ENCODE measurements at places on chromosomes 16 and 17. TPM values are rescaled to one million over a fixed set of nuclear protein-coding genes. Genes with fewer than 3 reads are reported as not detected.

GRCh38 chr17:6558932-6559752, 2.8 kb upstream of the PITPNM3 start:
- peaks cover 8% of the 10 kb centered on the region for H3K4me1 ChIP-seq
- no peak overlapping the region for H3K27ac ChIP-seq
- no peak for DNase-seq
- no peak overlapping the region for H3K4me3 ChIP-seq

TEKT1 gene
- not detected for total RNA-seq

GRCh38 chr16:48602356-48603014, 7.5 kb downstream of the N4BP1 start:
- H3K36me3 ChIP-seq: peaks cover 15% of the 10 kb centered on the region
- no peak overlapping the region for H3K27ac ChIP-seq

FOXJ1 gene
- 7.8 TPM for total RNA-seq

DNA sequence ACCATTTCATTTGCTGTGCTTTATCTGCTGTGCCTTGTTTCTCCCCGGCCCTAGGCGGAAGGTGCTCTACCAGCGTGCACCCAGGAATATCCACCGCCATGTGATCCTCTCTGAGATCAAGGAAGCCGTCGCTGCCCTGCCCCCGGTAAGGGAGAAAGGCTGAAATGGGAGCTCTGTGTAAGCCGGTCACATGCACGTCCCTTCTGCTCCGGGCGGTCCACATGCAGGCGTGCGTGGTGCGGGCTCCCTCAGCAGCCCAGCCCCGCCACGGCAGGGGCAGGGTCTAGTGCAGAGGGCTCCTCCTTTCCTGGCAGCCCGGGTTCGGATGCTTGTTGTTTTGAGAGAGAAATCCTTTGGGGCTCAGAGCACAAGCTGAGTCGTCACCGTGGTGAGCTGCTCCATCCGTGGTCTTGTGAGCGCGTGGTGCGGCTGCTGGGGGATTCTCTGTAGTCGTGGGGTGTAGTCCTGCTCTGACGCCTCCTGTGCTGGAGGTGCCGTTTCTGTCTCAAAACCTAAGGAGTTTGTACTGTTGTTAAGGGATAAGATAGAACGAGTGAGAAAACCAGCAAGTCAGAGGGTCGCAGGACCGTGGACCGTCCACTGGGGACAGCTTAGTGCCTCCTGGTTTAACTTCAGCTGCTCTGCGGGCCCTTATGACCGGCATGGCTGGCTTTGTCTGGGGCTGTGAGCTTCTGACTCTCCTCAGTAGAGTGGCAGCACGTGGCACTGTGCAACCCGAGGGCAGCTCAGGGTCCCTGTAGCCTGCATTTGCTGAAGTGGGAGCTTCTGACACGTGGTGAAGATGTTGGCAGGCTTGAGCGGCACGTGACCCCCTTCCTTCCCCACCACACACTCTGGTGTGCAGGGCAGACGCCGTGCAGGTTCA, 12.3 kb upstream of the MC1R start:
- H3K27ac ChIP-seq: no peak overlapping the region
- no peak overlapping the region for H3K4me3 ChIP-seq
- DNase-seq: no peak
- peaks cover 15% of the 10 kb centered on the region for H3K36me3 ChIP-seq
- H3K4me1 ChIP-seq: no peaks in the 10 kb centered on the region

DNA sequence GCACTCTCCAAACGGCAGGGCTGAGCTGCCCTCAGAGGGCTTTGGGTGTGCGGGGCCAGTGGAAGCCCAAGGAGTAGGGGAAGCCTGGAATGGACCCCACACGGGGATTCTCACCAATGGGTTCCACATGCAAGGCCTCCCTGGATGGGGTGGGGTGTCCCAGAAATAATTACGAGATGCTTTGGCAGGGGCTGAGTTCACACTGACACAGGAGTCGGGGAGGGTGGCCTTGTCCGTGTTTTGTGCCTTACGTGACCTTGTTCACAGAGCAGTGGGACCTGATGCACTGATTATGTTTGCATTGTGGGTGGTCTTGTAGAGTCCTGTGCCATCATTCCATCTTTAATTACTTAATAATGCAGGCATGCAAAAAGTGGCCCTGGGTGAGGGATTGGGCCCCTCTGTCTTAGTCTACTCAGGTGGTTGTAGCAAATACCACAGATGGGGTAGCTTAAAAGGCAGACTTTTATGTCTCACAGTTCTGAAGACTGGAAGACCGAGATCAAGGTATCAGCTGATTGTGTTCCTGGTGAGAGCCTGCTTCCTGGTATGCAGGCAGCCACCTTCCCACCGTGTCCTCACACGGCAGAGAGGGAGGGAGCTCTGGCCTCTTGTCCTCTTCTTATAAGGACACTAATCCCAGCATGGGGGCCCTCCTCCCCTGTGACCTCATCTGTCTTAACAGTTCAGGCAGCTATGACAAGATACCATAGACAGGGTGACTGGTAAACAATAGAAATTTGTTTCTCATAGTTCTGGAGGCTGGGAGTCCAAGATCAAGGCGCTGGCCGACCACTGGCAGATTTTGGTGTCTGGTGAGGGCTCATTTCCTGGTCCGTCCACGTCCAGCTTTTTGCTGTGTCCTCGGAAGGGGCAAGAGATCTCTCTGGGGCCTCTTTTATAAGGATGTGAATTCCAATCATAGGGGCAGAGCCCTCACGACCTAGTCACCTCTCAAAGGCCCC, 239.4 kb downstream of the IRF8 start:
- no peak overlapping the region for H3K27ac ChIP-seq

- peak overlapping the region; percentile 75 for H3K4me3 ChIP-seq
- DNase-seq: peak; percentile 90
- H3K36me3 ChIP-seq: peaks cover 7% of the 10 kb centered on the region
- peaks cover 52% of the 10 kb centered on the region for H3K4me1 ChIP-seq
Observed at GRCh38 chr17:40480501-40481003, 20.9 kb downstream of the TNS4 start.

GRCh38 chr17:32831627-32832243, 45.2 kb downstream of the MYO1D start:
- peaks cover 17% of the 10 kb centered on the region for H3K27me3 ChIP-seq
- no peaks in the 10 kb centered on the region for H3K36me3 ChIP-seq
- H3K27ac ChIP-seq: no peak overlapping the region

DNA sequence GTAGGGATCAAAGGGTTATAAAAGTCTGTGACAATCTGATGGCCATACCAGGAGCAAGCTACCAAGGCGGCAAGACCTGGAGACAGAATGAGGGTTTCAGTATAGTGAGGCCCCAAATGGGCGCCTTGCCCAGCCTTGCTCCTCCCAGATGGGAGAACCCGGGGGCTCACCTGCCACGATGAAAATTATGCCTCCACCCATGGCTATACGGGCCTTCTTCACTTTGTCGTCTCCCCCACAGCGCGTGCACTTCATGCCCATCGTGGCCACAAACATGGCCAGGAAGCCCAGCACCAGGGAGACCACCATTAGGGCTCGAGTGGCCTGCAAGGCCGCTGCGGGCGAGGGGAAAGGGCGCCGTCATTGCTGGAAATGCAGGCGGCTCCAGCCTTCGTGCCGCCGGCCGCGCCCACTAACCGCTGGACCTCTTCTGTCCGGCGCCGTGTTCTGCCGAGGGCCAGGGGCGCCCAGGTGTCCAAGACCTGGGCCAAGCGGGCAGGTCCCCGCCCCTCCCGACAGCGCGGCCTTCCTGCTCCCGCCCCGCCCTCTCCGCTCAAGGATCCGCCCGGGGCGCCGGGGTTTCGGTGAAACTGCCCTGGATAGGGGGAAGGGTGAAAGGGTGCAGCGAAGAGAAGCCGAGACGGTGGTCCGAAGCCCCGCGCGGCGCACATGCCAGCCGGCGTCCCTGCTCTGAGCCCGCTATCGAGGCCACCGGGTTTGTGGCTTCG, 1.5 kb downstream of the CLDN7 start:
- DNase-seq: peak; percentile 50
- H3K27ac ChIP-seq: no peak overlapping the region
- H3K36me3 ChIP-seq: peaks cover 16% of the 10 kb centered on the region
- peaks cover 18% of the 10 kb centered on the region for H3K27me3 ChIP-seq

- DNase-seq: peak; percentile 16
- peaks cover 54% of the 10 kb centered on the region for H3K36me3 ChIP-seq
- H3K4me3 ChIP-seq: no peak overlapping the region
- H3K27me3 ChIP-seq: no peaks in the 10 kb centered on the region
- H3K27ac ChIP-seq: peak overlapping the region; percentile 80
- H3K4me1 ChIP-seq: peaks cover 31% of the 10 kb centered on the region
Observed at GRCh38 chr16:48317614-48318315, 67.4 kb downstream of the SIAH1 start.

YWHAE gene
- 550 TPM for total RNA-seq

MIS12 gene
- 45.5 TPM for total RNA-seq

SOX9 gene
- not detected for total RNA-seq

- no peak overlapping the region for H3K27ac ChIP-seq
- no peak overlapping the region for H3K4me3 ChIP-seq
- H3K36me3 ChIP-seq: no peaks in the 10 kb centered on the region
- H3K27me3 ChIP-seq: no peaks in the 10 kb centered on the region
- no peak for DNase-seq
Observed at GRCh38 chr17:13353590-13353989, 248.1 kb downstream of the HS3ST3A1 start.

EPX gene
- not detected for total RNA-seq

KRT35 gene
- not detected for total RNA-seq

DNA sequence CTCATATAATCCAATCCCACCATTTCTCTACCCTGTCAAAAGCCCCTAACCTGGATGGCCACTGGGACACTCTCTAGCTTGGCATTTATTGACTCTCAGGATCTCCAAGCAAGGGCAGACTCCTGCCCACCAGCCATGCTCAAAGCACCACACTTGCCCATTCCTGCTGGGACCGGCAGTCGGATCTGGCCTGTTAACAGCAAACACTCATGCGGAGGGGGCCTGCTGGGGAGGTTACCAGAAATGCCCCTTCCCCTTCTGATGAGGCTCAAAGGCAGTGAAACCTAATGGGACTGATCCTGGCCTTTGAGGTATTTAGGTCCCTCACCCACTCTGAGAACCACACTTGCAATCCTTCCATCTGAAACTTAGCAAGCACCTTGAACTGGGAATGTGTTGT, 6.5 kb upstream of the CCL1 start:
- no peak for DNase-seq
- no peak overlapping the region for H3K27ac ChIP-seq
- no peaks in the 10 kb centered on the region for H3K36me3 ChIP-seq
- peaks cover 23% of the 10 kb centered on the region for H3K4me1 ChIP-seq
- no peak overlapping the region for H3K4me3 ChIP-seq

DRC3 gene
- total RNA-seq: 0.18 TPM

ZNF267 gene
- total RNA-seq: 85.6 TPM

AANAT gene
- total RNA-seq: 0.36 TPM

KCNAB3 gene
- 8.4 TPM for total RNA-seq

- no peaks in the 10 kb centered on the region for H3K27me3 ChIP-seq
- H3K27ac ChIP-seq: no peak overlapping the region
- no peaks in the 10 kb centered on the region for H3K4me1 ChIP-seq
- no peak overlapping the region for H3K4me3 ChIP-seq
- DNase-seq: no peak
Observed at GRCh38 chr16:84329843-84330684, 35.4 kb downstream of the WFDC1 start.

GRCh38 chr17:61395983-61396585, 3.6 kb upstream of the TBX2 start:
- no peak overlapping the region for H3K27ac ChIP-seq
- H3K27me3 ChIP-seq: peaks cover 45% of the 10 kb centered on the region
- no peak overlapping the region for H3K4me3 ChIP-seq
- DNase-seq: no peak
